ENCODE measurements at places on chromosomes 1 and 21.
A peak's percentile ranks its signal among the peaks of the same experiment; 100 is the strongest.

DNA sequence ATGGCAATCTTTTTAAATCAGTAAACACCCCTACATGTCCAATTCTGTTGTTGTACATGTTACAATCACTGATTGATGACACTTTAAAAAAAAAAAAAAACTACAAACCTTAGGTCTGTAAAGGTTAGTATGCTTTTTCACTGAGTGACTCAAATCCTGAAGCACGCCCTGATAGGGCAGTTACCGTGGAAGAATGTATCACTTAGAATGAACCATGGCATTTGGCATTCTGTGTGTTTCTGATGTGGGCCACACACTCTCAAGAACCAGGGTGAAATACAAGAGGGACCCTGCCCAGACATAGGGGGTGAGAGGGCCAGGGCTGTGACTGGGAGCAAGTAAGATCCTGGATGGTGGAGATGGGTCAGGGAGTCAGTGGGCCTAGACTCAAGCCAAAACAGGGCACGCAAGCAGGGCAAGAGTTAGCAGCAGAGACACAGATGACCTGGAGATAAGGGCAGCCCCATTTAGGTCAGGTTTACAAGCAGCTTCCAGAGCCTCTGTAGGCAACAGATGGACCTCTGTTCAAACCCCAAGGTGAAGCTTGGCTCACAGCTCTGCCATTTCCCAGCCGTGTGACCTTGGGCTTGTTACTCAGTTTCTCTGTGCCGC, 47.6 kb upstream of the DMRTB1 start:
- no peak for DNase-seq

- DNase-seq = no peak
These were observed 282 bp upstream of the LYPLAL1 start for GRCh38 chr1:219173434-219173757.

DNA sequence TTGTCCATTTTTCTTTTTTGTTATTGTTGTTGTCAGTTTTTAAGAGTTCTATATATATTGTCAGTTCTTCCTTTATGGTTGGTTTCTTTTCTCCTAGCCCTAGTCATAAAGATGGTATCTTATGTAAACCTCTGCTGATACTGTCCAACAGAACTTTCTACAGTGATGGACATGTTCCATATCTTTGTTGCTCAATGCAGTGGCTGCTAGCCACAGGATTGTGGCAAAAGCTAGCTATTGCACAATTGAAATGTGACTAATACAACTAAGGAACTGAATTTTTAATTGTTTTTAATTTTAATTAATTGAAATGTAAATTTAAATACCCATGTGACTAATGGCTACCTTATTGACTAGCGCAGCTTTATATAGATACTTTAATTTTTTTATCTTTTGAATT, 411.8 kb upstream of the PTBP2 start:
- no peak for DNase-seq

- no peak for DNase-seq
These were observed 62.8 kb downstream of the NRIP1 start for GRCh38 chr21:15001857-15002606.

GRCh38 chr21:32093646-32094462, 185.0 kb downstream of the MIS18A start:
- DNase-seq = no peak

DNA sequence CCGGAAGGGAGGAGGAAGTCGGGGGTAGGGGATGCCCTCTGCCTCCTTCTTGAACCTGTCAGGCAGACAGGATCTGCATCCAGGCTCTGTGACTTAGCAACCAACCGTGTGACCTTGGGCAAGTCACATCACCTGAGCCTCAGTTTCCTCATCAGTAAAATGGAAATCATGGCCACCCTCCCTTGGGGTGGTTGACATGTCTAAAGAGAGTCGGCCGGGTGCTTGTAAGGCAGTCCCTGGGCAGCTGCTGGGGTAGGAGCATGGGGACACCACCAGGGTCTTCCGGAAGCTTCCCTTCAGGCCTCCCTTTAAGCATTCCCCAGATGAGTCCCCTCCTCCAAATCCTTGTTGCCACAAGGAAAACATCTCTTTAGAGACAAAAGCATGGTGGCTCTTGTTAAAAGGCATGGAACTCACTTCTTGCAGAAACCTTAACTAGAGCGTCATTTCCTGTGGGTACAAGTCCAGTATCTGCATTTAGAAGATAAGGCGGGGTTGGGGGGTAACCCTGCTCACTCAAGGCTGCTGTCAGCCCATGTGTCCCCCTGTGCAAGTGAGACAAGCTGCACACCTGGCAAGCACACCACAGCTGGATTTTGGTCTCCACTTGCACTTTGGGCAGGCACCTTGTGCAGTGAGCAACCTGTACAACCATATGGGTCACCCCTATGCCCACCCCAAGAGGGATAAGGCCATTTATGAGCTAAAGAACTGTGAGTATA, 10.4 kb downstream of the CLCNKB start:
- DNase-seq = no peak

DNA sequence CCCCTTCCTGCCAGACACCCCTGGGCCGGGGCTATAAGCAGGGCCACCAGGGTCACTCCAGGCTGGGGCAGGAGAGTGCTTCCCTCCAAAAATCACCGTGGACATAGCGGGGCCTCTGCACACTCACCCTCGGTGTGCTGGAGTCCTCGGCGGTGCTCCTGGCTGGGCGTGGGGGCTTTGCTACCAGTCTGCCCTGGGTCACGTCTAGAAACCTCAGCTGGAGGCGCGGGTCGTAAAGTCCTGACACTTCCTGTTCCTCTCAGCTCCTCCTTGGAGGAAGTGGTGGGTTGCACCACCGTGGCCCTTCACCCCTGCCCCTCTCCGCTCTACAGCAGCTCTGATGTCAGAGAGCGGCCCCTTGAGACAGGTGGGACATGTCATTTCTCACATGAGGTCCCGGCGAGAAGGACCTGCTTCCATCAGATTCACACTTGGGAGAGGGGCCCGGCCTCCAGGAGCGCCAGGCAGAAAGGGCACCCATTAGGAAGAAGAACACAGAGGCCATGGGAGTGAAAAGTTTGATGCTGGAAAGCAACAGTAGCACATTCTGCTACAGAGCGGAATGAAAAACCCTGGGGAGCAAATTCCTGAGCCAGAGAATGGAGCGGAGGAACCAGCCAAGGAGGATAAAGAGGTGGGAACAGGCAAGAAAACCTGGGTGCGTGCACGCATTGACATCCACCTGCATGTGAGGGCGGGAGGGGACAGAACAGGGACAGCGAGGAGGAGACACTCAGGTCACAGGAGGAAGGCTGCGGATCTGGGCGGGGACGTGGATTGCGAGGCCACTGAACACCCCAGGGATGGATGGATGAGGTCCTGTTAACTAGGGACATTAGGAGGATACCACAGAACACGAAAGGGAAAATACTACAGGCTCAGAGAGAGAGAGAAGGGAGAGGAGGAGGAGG, at the start of gene ITGB2:
Gene ITGB2, minus strand, starts transcription at position 206 of the 911 bp plus-strand sequence. CDS start 10,117 bp downstream, outside the sequence.
- peak; percentile 81 for DNase-seq

DNA sequence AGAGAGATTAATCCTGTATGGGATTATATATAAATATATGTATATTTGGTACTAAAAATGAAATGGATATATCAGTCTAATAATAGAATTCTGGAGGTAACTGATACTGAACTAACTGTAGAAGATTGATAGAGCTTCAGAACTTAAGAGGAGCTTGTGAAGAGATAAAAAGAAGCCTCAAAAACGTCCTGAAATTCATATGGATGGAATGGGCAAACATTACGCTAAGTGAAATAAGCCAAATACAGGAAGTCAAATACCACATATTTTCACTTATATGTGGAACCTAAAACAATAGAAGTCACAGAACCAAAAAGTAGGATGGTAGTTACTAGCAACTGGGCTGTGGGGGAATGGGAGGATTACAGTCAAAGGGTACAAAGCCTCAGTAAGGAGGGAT, 36.0 kb upstream of the ADGRL4 start:
- no peak for DNase-seq

DNA sequence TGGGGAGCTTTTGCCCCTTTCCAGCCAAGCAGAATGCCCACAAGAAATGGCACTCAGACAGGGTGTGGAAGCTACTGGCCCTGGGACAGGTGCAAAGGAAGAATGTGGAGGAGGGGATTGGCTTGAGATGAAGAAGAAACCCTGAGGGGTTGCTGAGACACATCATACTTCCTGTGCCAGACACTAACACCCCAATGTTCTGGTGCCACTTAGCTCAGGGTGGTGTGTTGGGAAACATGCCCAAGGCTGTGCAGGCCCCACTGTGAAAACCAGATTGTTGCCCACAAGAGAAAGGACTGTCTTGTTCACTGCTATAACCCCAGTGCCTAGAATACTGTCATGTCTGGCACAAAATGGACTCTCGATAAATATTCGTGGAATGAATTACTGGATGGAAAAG, 9.9 kb upstream of the PAQR6 start:
- DNase-seq = no peak

- DNase-seq = no peak
These were observed 543.7 kb upstream of the PKN2 start for GRCh38 chr1:88140325-88140724.

- no peak for DNase-seq
These were observed 508 bp downstream of the RAVER2 start for GRCh38 chr1:64745181-64745985.

- DNase-seq = peak; percentile 25
These were observed 709 bp downstream of the NECTIN4 start for GRCh38 chr1:161088587-161089110.

GRCh38 chr1:36663772-36664430, 181.2 kb upstream of the CSF3R start:
- no peak for DNase-seq

- DNase-seq = no peak
These were observed 16.9 kb downstream of the PSMB4 start for GRCh38 chr1:151416231-151416630.

DNA sequence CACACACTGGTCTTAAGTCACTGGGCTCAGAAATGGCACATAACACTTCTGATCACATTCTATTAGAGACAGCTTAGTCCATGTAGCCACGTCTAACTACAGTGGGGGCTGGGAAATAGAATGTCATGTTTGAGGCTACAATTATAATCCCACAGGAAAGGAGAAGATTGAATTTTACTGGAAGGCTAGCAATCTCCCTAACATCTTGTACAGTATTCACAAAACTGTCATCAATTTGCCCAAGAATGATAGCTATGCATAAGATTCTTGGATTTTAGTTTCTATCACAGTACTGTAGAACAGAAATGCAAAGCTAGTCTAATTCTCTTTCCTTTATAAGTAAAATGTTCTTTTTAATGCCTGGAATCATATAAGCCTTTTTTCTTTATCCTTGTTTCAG, 12.7 kb upstream of the ZMYM6 start:
- DNase-seq = no peak
